ENCODE measurements at places on chromosomes 2 and 18.

DNA sequence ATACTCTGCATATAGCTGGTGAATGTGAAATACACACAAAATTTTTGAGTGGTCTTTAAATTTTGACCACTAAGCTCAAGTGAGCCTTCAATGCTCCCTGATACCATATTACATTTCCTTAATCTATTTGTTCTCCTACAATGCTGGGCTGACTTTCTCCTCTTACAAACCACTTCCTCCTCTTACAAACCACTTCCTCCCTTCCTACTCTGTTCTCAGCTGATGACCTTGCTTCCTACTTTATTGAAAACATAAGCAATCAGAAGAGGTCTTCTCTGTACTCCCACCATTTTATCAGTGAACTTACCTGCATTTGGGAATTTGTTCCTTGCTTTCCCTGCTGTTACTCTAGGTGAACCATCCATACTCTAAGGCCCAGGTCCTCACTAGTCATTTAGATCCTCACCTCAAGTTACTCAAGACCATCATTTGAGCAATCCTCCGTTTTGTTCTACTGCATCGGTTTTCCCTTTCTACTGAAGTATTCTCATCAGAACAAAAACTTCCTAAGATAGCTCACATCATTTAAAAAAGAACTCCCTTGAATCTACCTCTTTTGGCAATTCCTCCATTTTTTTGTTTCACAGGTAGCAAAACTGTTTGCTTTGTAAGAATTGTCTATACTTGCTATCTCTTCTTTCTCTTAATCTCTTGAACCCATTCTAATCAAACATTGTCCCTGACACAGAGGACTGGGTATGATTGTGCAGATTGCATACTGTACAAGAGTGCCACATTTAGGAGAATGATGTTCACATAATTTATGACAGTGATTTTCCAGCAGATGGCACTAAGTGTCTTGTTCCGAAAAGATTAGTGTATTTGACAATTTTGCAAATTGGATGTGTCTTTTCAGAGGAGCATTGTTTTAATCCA is 96.5 kb downstream of the EPB41L5 start:
- peak; percentile 41 for DNase-seq

DNA sequence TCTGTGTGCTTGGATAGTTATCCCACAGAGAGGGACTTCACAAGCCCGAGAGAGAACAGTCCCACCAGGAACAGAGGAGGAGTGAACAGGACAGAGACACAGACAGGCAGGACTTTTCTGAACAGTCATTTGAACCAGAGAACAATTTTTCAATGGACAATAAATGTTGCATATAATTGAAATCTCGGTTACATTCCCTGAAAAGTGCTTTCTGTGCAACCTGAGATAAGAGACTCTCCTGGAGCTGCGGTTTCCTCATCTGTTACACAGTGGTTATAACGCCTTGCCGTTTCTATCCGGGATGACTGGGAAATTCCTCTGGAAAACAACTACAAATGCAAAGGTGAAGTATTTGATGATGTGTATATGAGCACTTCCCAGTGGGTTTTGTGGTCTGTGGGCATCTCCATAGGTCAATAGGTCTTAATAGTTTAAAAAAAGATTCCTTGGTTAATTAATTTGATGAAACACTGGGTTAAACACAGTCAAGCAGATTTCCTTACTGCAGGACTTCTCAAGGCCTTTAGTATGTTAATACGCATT is 87.2 kb upstream of the HPCAL1 start:
- no peak for DNase-seq

- DNase-seq, result no peak
Measured at GRCh38 chr2:47052847-47053246, 102.3 kb downstream of the STPG4 start.

GRCh38 chr2:12861344-12861930 is 144.7 kb downstream of the TRIB2 start:
- DNase-seq, result no peak

DNA sequence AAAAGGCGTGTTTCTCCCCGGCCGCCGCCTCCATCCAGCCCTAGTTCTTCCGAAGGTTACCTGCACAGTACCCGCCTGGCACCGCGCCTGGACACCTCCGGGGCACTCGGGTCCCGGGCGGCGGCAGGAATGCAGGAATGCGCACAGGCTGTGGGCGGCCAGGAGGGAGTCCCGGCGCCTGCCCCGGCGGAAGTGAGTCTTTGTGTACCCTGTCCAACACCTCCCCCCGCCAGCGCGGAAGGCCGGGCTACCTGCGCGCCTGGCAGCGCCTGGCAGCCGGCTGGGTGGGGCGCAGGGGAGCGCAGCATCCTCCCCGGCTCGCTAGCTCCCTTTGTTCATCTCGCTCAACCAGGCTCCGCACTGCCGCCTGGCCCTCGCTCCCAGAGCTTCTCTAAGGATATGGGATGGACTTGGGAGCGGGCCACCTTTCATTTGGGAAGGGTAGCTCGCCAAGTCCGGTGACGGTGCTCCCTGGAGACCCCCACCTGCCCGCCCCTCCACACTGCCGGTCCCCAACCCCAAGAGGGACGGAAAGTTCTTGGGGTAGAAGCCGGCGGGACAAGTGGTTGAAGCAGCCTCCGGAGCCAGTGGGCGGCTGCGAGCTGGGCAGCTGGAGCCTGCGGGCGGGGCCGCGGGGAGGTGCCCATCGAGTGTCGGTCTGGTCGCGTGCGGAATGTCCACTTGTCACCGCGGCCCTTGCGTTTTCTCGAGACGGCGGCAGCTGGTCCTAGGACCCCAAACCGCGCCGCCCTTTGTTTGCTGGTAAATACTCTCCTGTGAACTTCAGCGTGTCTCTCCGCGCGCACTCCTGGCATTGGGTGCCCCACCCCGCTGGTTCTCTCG is 1.2 kb upstream of the ST6GAL2 start:
- peak; percentile 81 for DNase-seq

DNA sequence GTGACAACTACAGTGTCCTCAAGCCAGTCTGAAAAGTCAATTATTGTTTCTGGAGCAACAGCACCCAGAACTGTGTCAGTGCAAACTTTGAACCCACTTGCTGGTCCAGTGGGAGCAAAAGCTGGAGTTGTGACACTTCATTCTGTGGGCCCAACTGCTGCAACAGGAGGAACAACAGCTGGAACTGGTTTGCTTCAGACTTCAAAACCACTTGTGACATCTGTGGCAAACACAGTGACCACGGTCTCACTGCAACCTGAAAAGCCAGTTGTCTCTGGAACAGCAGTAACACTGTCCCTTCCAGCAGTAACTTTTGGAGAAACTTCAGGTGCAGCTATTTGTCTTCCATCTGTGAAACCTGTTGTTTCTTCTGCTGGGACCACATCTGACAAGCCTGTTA is 59.8 kb downstream of the TAF4B start:
- DNase-seq, result no peak

- DNase-seq, result peak; percentile 7
Measured at GRCh38 chr18:65235966-65236624, 514.7 kb upstream of the CDH7 start.

DNA sequence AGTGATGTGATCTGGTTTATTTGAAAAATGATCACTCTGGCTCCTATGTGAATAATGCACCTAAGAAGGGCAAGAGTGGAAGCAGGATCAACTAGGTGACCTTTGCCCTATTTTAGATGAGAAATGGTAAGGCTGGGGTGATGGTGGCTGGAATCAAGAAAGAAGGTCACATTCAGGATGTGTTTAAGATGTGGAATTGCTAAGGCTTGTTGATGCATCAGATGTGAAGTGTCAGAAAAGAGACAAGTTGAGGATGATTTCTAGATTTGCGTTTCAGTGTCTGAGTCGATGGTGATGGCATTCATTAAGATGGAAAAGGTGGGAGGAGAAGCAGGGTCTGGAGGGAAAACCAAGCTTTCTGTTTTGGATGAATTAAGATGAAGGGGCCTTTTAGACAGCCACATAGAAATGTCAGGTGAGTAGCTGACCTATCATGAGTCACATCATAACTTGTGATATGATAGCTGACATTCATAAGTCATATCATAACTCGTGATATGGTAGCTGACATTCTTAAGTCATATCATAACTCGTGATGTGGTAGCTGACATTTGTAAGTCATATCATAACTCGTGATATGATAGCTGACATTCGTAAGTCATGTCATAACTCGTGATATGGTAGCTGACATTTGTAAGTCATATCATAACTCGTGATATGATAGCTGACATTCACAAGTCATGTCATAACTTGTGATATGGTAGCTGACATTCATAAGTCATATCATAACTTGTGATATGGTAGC is 101.2 kb upstream of the SEC11C start:
- no peak for DNase-seq

DNA sequence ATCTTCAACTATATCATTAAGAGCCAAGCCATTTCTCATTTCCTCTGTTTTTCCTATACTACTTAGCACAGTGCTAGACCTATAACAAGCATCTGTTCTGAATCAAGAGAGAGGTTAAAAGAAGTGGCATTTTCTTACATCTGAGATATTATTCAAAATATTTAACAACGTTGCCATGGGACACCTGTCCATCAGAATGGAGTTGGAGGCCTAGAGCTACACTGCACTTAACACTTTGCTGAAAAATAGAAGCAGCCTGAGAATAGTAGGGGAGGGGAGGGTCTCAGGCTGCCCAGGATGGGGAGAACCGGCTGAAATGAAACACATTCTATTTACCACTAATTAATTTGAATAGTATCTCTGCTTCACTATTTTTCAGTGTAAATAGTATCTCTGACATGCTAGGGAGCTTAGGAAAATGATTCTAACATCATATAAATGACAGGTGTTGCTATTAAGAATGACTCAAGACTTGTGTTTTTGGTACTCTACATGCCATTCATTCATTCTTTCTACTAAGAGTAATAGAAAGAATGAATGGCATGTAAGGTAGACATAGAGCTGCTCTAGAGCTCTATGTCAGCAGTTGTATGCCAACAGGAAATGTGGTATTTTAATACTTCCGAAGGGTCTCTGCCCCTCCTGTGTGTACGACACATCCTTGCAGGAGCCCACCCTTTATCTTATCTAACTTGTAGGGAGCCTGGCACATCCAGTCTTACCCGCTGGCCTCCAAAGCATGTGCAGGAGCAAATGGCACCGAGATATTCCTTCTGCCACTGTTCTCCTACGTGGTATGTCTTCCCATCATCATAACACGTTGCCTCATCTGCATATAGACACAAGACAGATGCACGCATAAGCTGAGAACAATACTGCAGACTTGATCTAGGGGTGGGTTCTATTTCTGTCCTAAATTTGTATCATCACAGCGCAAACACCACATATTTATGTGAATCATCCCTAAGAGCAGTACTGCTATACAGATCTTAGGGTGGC is 52.6 kb downstream of the ATIC start:
- DNase-seq, result no peak

DNA sequence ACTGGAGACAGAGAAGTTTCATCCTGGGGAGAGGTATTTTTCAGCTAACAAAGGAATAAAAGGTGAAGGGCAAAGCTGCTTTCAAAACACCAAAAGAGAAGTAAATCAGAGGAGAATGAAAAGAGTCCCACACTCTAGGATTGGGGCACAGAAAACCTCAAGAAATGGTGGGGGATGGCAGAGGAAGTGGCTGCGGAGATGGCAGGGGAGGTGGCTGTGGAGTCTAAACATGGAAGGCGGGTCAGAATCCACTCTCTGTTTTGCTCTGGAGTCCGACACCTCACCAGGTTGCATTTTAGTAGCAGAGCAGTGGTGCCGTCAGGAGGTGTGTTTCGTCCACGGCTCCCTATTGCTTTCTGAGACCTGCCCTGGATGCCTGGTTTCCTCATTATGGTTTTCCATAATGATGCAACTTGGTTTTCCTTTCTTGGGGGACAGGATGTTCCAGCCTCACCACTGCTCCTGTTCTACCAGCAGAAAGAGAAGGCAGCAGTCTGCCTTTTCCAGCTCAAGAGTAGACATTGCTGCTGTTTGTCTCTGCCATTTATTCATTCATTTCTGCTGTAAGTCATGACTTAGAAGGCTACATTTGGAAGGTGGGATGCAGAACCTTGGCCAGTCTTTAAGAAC is 188.7 kb downstream of the ANKRD44 start:
- no peak for DNase-seq

DNA sequence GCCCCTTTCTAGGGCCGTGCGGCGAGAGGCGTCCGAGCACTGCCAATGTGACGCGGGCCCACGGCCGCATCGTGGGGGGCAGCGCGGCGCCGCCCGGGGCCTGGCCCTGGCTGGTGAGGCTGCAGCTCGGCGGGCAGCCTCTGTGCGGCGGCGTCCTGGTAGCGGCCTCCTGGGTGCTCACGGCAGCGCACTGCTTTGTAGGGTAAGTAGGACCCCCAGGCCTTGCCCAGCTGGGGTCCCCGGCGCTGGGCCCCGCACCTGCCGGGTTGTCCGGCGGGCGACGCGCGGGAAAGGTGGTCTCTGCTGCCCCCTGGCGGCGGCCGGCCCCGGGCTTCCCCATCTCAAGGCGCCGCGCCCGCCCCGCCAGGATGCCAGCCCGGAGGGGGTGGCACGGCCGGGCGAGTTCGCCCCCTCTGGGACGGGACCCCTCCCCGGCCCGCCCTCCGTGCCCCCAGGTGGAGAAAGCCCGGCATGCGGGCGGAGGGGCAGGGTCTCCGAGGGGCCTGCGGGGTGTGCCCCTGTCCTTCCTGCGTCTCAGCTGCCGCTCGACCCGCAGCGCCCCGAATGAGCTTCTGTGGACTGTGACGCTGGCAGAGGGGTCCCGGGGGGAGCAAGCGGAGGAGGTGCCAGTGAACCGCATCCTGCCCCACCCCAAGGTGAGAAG is 1.9 kb downstream of the PRSS56 start:
- peak; percentile 96 for DNase-seq

GRCh38 chr18:59140302-59140885 is 710 bp downstream of the SEC11C start:
- DNase-seq, result no peak

DNA sequence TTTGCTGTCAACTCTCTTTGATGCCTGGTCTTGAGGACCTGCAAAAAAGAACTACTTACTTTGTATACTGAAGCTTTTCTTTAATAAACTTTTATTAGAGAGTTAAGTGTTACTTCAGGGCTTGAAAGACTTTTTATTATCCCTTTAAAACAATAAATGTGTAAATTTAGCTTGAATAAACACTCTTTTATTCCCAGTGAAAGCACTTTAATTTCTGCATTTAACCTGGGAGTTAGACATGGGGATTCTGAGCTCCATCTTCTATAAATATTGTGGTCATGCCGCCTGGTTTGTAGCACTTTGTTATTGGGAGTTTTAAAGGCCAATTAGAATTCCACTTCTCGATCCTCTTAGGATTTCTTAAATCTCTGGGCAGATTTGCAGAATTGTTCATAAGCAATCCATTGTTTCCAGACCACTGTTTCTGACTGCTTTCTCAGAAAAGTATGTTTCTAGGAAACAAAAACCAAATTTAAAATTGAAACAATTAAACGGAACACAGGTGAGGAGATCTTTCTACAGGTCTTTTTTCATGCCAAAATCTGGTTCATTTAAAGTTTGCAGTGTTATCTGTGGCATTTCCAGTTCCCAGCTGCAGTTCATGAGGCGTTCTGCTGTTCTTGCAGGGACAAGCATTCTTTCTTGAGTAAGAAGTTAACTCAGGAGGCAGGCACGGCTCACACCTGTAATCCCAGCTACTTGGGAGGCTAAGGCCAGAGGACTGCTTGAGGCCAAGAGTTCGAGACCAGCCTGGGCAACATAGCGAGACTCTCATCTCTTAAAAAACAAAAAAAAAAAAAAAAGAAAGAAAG is 18.1 kb upstream of the E2F6 start:
- no peak for DNase-seq
